Fibroblast of the aortic adventitia (primary cell): ENCODE measurements at places on chromosomes 1 and 21.

DNA sequence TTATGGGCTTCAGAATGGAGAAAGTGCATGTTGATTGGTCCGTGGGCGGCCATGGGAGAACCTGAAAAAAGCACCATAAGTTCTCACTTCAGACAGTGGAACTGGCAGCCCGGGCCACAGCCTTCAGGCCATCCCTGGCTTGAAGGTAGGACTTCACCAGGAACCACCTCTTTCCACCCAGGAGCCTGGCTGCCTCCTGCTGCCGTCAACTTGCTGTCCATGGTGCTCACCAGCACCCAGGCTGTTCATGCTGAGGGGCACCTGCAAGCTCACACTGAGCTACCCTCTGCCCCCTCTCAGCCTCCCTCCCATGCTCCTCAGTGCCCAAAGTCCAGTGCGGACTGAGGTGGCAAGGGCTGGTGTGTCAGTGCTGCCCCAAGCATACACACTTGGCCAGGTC, 12.9 kb upstream of the FNBP1L start:
- no peak for DNase-seq

DNA sequence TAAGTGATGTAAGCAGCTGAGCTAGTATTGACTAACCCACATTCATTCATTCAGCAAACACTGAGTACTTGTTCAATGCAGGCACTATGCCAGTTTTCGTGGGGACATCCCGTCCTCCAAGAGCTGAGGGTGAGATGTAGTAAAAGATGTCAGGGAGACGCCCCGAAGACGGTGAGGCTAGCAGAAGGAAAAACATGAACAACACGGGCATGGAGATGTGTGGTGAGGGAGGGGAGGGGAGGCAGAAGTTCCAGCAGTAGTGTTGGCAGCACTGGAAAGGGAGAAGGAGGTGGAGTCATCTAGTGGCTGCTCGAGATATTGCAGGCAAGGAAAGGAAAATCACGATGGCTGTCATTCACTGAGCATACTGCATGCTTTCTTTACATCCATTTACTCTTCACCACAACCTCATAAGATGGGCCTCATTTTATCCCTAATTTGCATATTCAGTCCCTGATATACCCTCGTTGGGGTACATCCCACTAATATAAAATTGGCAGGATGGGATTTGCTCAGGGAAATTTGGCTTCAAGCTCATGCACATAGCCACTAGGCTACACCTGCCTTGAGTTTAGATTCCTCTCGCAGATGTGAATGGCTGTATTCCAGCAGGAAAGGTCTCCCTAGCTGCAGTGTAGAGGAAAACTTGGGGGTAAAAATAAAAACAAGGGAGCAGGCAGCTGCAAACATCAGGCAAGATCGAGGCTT, 14.5 kb downstream of the PDZK1IP1 start:
- peak; percentile 63 for DNase-seq

DNA sequence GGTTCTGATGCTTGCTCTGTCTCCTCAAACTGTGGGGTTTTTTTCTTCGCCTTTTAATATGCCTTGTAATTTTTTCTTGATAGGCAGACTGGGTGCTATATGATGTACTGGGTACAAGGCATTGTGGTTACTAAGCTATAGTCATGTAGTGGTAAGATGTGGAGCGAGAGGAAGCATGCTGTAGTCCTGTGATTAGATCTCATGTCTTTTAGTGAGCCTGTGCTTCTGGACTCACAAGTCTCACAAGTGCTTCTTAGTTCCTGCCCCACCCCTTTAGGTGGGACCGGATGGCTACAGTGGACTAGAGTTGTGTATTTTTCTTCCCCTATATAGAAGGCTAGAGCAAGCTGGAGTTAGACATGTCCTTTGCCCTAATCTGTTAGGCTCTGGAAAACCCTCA, 178.7 kb downstream of the DNM3 start:
- no peak for DNase-seq

DNA sequence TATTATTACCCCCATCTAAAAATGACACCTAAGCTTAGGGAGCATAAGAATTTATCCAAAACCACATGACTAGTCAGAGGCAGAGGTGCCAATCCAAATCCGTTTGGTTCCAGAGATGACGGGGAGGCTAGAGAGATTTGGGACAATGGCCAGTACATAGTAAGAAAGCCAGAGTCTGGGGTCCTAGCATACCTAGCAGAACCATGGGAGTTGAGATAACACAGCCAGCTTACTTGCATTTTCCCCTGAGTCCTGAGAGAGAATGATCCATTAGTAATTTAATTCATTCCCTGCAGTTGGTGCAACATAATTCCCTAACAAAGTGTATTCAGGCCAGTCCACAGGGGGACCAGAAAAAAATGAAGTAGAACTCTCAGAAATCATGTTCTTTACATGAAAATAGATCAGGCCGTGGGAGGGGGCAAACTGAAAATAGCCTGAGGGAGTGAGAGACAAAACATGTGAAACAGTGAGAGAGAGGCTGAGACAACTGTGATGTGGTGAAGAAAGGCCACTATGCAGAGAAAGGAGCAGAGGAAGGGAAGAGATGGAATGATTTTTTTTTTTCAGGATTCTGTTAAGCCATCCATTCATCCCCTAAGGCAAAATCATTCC, 243.3 kb downstream of the BRINP2 start:
- DNase-seq = no peak

GRCh38 chr1:43206600-43207228, 34.6 kb downstream of the CFAP57 start:
- peak; percentile 97 for DNase-seq

DNA sequence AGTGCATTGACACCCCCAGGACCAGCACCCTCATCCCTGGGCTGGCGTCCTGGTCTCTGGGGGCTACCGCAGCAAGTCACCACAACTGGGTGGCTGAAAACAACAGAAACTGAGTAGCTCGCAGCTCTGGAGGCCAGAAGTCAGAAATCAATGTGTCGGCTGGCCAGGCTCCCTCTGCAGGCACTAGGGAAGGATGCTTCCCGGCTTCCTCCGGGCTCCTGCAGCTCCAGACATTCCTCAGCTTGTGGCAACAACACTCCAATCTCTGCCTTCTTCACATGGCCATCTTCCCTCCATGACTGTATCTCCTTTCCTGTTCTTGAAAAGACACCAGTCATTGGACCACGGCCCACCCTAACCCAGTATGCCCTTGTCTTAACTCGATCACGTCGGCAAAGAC, 224.2 kb downstream of the NPHP4 start:
- DNase-seq = no peak
